T follicular helper cell (primary cell): ENCODE measurements at places on chromosomes 5 and 9.

GRCh38 chr5:84137541-84137940, 247.1 kb downstream of the EDIL3 start:
- no peak for DNase-seq

DNA sequence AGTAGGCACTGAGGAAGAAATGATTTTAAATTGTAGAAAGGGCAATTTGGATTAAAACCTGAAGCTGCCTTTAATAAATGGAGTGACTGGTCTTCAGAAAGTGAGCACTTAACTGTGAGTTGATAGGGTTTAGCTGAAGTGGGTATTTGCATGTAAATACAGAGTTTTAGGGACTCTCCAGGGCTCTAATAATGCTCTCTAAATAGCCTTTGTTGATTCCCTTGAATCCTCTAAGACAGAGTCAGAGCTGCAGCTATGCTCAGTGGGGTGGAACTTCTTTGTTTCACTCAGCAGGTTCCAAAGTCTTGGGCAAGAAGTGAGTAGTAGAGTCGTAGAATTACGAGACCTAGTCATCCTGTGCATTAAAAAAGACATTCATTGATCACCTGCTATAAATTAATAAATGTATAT, 21.4 kb downstream of the GLRA1 start:
- DNase-seq: no peak

GRCh38 chr9:79382458-79382857, 189.3 kb upstream of the TLE4 start:
- no peak for DNase-seq

- DNase-seq: no peak
These were observed 126.3 kb upstream of the IRX4 start for GRCh38 chr5:2008851-2009629.

GRCh38 chr5:9059920-9060691, 485.8 kb downstream of the SEMA5A start:
- DNase-seq: no peak

DNA sequence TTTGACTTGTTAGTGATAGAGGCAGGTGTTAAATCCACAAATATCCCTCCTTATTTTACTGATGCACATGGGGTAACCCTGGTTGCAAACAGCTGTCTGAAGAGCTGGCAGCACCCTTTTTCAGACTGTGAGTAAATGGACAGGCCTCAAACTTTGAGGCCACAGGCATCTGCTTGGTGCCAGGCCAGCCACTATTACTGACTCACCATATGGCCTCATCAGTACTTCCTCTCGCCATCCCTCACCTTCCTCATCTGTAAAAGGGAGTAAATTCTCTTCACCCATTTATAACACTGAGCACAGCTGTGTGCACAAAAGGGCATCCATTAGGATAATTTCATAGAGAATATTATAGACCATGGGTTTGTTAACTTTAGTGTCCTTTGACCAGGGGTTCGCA, 11.9 kb upstream of the TNIP1 start:
- no peak for DNase-seq

DNA sequence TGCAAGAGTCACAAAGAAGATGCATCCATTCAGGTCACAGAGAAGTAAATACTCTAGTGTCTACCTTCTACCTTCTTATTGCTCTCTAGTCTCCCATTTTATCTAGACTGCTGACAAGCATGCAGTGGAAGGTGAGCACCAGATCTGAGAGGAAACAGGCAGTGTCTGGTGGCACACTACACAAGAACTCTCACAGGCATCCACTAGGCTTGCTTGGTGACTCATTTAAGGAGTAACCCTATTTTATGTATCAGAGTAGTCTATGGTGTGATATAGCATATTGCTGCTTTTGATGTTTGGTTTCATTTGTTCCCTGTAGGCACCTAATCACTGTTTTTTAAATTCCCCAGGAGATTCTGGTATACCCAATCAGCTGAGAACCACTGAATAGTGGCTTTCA, 1.6 kb upstream of the THBS4 start:
- no peak for DNase-seq

DNA sequence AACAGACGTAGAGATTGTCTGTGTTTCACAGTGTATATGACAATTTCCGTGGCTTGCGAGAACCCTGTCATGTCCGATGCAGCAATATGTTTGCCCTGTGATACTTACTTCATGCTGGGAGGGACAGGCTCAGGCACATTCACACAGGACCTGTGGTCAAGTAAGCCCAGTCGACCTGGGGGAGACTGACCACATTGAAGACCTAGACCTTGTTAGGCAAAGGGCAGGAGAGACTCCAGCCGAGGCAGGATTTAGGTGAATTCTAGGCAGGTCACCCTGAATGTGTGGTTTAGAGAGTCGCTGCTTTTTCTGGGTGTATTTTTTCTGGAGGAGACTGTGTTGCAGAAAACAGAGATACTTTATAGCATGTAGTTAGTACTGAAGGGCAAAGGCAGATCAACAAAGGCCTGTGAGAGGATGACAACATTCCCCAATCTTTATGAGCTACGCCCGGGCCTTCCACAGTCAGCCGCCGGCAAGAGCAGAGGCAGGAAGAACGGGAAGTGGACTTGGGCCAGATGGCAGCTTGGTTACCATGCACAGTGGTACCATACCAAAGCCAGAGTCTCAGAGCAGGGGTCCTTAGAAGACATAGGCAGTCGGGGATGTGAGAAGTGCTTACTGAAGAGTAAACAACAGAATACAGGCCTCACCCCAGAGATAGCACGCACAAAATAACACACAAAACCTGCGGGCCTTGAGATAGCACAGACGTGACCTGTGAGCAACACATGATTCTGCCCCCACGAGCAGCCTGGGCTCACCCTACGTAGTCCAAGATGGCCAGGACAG, 220.7 kb downstream of the CACNA1B start:
- no peak for DNase-seq

- no peak for DNase-seq
These were observed 959 bp upstream of the FBXL17 start for GRCh38 chr5:108382784-108383330.

- no peak for DNase-seq
These were observed 76.8 kb upstream of the PCSK1 start for GRCh38 chr5:96509721-96510350.

DNA sequence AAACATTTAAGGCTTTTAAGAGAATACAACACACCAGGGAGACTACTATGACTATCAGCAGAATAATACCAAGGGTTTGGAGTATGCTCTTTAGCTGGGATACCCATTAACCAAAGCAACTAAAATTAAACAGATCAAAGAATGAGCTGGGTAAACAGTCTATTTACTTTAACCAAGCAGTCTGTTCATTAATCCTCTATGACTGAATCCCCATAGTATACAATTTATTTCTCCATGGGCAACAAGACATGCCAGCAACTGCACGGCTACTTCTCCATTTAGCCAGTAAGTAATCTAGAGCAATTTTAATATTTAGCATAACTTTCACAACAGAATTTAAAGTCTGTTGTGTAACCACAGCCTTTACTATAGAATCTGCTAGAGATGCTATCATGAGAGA, 77.6 kb downstream of the CDO1 start:
- DNase-seq: no peak

DNA sequence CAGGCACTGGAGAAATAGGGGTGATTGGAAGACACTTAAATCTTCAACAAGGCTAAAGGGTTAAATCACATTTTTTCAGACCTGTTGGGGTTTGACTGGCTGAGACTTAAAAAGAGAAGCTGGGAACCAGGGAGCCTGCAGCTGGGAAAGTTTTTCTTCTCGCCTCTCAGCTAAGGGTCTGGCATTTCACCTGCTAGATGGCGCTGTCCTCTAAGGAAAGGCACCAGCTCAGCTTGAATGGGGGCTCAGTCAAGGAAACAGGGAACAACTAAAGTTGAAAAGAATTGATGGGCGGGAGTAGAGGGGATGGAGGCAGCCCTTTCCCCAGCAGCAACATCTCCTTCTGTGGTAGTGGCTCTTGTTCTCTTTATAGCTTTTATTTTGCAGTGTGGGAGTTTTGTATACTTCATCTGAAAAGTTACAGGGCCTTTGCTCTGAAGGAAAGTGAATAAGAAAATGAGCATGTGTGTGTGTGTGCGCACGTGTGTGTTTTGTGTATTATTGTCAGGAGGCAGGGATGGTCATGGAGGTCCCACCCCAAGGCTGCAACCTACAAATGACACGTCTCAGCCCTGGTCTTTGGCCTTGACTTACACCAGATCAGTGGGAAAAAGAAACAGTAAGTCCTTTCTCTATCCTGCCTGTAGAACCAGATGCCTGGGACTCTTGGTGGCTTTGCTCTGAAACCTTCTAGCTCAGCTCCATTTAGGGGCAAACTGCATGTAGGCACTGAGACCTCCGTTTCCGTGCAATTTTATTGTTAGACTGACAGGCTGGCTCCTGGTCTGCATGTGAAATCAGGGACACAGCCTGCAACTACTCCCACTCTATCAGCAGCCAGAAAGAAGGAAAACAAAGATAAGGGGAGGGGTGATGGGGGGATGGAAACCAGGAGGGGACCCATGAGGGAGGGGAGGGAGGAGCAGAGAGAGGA, 316.2 kb upstream of the CLINT1 start:
- peak; percentile 3 for DNase-seq

DNA sequence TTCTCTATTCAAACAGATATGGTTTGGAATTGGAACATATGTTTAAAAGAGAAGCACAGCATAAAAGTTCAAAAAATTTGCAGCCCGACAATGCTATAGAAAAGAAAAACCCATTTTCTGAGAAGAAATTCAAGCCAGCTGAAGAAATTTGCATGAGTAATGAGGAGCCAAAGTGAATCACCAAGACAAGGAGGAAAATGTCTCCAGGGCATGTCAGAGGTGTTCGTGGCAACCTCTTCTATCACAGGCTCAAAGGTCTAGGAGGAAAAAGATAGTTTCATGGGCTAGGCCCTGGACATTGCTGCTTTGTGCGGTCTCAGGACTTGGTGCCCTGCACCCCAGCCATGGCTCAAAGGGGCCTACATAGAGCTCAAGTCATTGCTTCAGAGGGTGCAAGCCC, 134.8 kb upstream of the ADAMTS16 start:
- DNase-seq: no peak

- no peak for DNase-seq
These were observed 26.8 kb downstream of the FBXW11 start for GRCh38 chr5:171979606-171980005.

DNA sequence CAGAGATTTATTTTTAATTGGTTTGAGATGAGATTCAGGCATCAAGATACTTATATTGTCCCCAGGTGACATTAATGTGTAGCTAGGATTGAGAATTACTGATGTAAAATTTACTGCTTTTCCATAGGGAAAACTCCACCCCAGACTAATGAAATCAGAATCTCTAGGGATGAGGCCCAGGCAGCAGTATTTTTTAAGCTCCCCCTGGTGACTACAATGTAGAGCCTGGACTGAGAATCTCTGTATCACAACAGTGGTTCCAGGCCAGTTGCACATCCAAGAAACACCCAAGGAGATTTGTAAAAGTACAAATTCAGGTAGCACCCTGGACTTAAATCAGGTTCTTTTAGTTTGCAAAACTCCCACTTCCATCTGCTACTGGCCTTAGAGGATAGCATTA, 185.7 kb downstream of the MARCHF11 start:
- no peak for DNase-seq

DNA sequence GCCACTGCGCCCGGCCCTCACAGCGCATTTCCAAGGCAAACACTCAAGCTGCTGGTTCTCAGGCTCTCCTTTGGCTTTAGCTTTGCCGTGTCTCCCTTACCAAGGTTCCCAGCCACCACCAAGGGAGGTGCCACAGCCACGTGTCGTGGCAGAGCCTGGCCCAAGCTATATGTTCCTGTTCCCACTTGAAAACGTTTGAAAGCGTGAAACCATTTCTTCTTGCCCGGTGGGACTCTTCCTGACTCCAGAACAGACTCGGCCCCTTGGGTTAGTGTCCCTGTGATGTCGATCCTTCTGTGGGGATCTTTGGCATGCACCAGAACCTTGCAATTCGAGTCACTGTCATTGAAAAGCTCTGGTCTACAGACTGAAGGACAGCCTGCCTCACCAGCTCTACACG, 147.9 kb downstream of the HSD17B3 start:
- no peak for DNase-seq

GRCh38 chr9:111994831-111995458, 98.3 kb downstream of the UGCG start:
- DNase-seq: no peak

DNA sequence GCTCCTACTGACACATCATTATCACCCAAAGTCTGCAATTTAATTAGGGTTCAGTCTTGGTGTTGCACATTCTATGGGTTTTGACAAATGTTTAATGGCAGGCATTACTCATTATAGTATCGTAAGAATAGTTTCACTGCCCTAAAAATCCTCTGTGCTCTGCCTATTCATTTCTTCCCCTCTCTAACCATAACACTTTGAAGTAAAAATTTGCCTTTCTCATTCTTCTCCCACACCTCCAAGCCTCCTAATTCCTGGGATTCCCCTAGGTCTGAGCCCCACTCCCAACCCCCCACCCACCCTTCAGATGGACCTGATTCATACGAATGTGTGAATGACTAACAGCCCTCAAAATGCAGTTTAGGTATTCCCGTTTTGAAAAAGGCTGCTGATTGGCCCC, 18.4 kb downstream of the ENC1 start:
- DNase-seq: no peak
